ENCODE measurements at places on chromosomes 12 and 14.

- no peak for DNase-seq
These were observed 33.6 kb upstream of the TMEM132D start for GRCh38 chr12:129937426-129937825.

DNA sequence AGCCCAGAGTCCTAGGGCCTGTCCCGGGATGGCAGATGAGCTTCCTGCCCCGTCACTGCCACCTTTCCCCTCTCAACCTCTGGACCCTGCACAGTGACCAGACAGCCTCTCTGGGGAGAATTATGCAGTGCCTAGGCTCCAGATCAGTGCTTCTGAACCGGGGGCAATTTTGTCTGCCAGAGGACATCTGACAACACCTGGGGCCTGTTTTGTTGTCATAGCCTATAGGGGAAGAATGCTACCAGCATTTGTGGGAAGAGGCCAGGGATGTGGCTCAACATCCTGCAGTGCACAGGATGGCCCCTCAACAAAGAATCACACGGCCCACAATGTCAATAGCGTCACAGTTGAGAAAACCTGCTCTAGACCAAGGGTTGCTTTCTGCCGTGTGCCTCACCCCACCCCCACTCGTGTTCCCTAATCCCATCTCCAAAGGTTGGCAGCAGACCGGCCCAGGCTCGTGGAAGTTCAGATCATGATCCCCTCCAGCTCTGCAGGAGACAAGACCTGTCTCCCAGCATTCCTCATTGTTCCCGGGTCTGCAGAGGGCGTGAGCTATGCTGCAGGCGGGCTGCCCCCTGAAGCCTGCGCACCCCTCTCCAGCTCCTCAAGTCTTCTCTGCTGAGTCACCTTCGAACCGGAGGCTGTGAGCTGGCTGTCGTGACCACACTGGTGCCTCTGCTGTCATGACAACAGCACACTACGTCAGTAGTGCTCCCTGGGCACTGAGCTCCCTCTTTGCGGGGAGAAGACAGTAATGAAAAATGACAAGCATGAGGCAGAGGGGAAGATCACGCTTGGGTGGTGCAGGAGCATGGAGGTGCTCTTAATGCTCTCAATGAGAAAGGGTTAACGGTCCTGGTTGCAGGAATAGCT is 2.0 kb upstream of the GAPDH start:
- peak; percentile 71 for DNase-seq

- DNase-seq = peak; percentile 37
These were observed 10.5 kb downstream of the ARHGEF25 start for GRCh38 chr12:57621497-57622292.

GRCh38 chr12:46459111-46459510 is 86.5 kb upstream of the SLC38A2 start:
- DNase-seq = no peak

- DNase-seq = no peak
These were observed 467.0 kb downstream of the MDGA2 start for GRCh38 chr14:47208434-47208833.

- no peak for DNase-seq
These were observed 49.2 kb downstream of the MBIP start for GRCh38 chr14:36271222-36271621.

- no peak for DNase-seq
These were observed 36.1 kb upstream of the EVL start for GRCh38 chr14:100028990-100029677.

- no peak for DNase-seq
These were observed 105.0 kb downstream of the ETNK1 start for GRCh38 chr12:22729957-22730443.

GRCh38 chr12:49055978-49056754 is 4.4 kb downstream of the KMT2D start:
- no peak for DNase-seq

DNA sequence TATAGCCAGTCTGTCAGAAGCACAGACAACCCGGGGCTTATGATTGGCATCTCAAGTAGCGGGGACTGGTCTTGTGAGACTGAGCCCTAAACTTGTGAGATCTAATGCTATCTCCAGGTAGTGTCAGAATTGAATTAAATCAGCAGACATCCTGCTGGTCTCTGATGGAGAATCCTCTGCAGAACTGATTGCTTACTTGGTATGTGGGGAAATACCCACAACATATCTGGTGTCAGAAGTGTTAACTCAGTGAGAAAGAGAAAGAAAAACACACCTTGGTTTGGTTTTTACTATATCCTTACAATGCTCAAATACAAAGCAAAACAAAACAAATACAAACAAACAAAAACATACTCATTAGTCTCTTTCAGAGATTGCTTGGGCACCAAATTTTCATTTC is 10.0 kb downstream of the SEL1L start:
- DNase-seq = no peak

DNA sequence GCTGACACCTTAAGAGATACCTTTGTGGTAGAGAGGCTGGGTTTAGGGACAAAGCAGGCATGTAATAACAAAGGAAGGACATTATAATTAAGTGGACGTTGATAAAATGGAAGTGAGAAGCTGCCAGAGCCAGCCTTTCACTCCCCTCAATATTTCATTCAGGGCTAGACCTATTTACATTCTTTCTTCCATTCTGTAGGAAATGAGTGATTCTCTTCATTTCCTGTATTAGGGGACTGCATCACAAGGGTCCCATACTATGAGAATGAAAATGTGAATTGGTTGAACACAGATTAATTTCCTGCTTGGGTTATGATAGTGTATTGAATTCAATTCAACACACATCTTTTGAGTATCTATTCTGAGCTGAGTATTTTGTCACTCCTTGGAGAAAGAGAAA is 143.0 kb downstream of the OTOGL start:
- DNase-seq = no peak

Data from NCI-H2171 (cell line).